Retinal pigment epithelial cell (primary cell): ENCODE measurements at places on chromosomes 1 and 21.

GRCh38 chr1:162218975-162219374 is 149.5 kb downstream of the NOS1AP start:
- DNase-seq, result no peak

DNA sequence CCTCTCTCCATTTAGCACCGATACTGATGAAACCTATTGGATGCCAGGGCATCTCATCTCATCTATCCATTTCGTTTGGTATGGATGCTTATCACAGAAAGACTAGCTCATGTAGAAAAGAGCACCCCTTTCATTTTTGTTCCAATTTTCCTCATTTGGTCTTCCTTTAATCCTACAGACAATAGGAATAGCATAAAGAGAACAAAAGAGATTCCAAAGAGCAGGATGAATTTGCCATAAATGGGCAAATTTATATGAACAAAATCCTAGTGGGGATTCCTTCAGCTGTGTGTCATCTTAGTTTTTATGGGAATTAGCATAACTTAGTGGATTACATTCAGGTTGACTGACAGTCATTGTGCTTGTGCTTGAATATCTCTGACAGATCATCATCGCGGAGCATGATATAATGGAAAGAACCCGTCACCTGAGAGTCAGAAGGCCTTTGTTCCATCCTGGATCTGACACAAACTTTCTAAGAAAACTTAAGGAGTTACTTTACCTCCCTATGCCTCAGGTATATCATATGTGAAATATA is 777.5 kb upstream of the ADGRL2 start:
- DNase-seq, result peak; percentile 62

- no peak for DNase-seq
Measured at GRCh38 chr1:230972855-230973271, 5.8 kb downstream of the TTC13 start.

DNA sequence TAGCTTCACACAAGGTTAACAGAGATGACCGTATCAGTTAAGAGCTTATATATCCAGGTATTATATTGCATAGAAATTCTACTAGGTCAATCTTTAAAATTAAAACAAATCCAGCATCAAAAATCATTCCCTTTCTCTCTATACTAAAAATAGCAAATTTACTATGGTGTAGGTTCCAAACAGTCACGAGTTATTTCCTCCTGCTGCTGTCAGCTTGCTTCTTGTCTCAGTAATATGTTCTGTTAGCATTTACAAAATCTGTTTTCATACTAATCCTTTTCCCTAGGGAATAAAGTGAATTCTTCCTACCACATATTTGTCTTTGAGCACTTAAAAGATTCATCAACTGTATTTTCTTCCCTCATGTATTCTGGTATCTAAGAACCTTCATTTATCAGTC is 2.5 kb downstream of the WDR26 start:
- DNase-seq, result no peak

DNA sequence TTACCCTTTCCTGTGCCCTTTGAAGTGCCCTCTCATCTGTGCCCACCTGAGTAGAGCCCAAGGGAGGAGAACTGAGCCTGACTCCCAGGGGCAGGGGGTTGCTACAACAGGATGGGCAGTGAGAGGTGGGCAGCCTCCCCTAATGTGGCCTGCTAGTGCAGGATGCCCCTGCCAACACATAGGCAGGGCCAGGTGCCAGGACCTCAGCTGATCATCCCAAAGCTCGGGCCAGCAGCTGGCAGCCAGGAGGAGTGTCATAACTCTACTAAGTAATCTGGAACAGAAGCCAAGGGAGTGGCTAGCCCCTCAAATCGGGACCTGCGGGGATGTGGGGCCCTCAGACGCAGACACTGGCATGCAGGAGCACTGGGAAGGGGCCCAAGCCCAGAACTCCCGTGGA is 208.8 kb upstream of the RAB4A start:
- no peak for DNase-seq

DNA sequence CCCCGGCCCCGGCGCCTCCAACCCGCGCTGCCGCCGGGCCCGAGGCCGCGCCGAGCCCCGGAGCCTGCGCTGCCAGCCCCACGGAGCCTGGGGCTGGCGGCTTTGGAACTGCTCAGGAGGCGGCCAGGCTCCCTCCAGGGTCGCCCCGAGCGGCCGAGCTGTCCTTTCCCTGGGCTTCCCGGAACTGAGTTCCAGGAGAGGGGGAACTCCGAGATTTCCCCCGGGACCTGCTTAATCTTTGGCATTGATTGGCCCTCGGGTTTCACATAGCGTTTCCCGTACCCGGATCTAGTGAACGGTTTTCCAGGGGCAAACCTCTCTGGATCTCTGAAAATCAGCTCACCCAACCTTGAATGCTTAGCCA is 504 bp downstream of the H6PD start:
- DNase-seq, result no peak

DNA sequence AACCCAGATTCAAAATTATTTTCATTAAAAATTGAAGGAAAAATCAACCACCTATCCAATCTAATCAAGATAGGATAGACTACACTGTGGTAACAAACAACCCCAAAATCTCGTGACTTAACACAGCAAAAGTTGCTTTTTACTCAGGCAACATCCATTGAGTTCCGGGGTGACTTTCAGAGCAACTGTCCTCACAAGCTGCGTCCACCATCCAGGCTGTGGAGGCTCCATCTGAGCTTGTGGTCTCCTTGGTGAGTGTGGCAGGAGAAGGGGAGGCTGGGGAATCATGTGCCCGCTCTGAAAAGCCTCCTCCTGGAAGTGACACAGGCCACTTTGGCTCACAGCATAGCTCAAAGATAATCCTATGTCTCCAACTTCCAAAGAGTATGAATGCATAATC is 52.4 kb downstream of the CD2 start:
- no peak for DNase-seq

GRCh38 chr1:206635978-206636345 is 626 bp downstream of the DYRK3 start:
- no peak for DNase-seq

- no peak for DNase-seq
Measured at GRCh38 chr1:89405275-89405929, 41.5 kb downstream of the GBP6 start.

- DNase-seq, result no peak
Measured at GRCh38 chr1:151834239-151834638, 2.6 kb upstream of the RORC start.

DNA sequence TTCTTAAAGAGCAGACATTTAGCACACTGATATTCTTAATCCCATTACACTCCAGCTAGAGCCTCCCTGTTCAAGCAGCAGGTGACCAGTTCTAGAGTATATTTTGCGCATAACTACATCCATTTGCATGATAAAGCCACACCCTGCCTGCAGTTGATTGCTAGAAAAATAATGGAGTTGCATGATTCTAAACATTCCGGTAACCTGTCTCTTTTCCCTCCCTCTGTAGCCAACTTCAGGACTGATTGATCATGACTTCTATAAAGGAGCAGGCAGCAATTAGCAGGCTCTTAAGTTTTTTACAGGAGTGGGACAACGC is 14.9 kb downstream of the ARMH1 start:
- no peak for DNase-seq

DNA sequence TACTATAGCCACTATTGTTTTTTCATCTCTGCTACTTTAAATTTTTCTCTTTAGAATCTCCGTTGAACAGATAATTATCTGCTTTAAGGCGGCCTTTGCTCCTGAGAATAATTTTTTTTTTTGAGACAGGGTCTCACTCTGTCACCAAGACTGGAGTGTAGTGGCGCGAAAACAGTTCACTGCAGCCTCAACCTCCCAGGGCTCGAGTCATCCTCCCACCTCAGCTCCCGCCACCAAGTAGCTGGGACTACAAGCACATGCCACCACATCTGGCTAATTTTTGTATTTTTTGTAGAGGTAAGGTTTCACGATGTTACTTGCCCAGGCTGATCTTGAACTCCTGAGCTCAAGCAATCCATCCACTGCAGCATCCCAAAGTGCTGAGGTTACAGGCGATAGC is 28.6 kb downstream of the TRIT1 start:
- DNase-seq, result no peak

DNA sequence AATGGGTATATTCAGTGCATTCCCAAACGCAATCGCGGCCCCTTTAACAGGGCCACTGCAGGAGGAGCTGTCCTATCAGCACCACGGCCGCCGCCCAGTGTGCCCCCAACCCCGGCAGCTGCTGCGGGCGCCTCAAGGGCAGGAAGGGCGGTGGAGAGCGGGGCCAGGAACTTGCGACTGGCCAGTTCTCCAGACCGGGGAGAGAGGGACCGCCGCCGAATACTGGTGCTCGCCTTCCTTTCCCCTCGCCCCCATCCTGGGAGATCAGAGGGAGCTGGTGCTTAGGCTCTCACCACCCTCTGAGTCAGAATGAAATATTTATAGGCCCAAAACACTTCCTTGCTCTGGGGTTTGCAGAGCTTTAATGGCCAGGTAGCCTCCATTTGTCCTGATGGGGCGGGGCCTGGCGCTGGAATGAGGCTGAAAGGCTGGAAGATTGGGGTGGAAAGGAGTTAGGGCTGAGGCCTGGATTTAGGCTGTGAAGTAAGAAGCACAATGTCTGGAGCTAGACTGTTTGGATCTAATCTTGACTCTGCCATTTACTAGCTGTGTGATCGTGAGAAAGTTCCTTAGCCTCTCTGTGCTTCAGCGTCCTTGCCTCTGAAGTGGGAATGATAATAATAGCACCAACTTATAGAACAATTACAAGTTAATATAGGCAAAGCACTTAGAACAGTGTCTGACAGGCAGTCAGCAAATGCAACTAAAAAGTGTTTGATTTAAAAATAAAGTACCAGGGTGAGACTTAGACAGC is 75.5 kb downstream of the NAV1 start:
- DNase-seq, result no peak

DNA sequence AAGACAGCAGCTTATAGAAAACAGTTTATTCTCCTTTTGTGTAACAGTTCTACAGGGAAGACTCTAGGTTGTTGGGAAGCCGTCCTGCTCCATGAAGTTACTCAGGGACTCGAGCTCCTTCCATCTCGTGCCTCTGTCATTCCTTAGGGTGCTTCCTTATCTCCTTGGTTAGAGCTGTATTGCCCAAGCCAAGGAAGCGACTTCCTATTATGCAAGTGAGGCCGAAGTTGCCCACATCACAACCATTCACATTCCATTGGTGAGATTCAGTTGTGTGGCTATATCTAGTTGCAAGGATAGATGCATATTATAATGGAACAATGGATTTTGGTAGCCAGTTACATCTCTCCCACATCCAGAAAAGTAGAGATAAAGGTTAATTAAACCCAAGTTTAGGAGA is 9.0 kb downstream of the GSTM5 start:
- DNase-seq, result no peak

GRCh38 chr1:37752583-37753471 is 12.1 kb downstream of the EPHA10 start:
- no peak for DNase-seq

- DNase-seq, result no peak
Measured at GRCh38 chr21:35239811-35240219, 190.7 kb upstream of the RUNX1 start.

GRCh38 chr1:31739346-31739745 is 24.8 kb downstream of the ADGRB2 start:
- no peak for DNase-seq

GRCh38 chr1:210587566-210587965 is 258.9 kb downstream of the HHAT start:
- DNase-seq, result no peak

GRCh38 chr1:16905110-16905867 is 9.5 kb downstream of the RNU1-2 start:
- DNase-seq, result peak; percentile 63

GRCh38 chr1:161106431-161106830 is 8.3 kb downstream of the KLHDC9 start:
- no peak for DNase-seq

DNA sequence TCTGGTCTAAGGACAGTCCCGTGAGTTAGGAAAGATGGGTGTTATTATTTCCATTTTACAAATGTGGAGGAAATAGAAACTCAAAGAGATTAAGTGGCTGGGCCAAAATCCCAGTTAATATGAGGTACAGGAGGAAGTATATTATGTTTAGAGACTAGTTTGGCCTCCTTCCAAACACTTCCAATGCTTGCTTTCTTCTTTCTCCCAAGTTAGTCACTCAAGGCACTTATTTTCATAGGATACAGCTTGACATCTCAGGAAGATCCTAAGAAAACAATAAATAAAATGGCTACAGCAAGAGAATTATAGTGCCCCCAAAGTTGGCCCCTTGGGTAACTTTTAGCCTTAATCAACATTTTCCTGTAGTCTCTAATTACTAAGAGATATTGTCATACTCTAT is 47.5 kb upstream of the IPO9 start:
- no peak for DNase-seq
